ENCODE measurements at places on chromosomes 2 and 18.

DNA sequence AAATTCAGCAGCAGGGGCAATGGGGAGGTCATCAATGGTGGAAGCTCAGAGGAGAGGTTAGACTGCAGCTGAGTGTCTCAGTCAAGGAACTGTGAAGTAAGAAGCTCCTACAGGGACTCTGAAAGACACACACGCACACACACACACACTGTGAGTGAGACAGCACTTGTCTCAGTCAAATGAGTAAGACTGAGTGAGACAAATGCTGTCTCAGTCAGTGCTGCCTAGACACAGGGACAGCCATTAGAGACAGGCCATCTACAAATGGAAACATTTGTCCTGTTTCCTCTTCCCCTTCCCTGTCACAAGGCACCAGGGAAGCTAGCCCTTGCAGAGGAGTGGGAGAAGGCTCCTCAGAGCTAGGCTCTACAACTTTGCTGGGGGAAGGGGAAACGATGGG, 577.4 kb upstream of the GCFC2 start:
- no peak for DNase-seq

DNA sequence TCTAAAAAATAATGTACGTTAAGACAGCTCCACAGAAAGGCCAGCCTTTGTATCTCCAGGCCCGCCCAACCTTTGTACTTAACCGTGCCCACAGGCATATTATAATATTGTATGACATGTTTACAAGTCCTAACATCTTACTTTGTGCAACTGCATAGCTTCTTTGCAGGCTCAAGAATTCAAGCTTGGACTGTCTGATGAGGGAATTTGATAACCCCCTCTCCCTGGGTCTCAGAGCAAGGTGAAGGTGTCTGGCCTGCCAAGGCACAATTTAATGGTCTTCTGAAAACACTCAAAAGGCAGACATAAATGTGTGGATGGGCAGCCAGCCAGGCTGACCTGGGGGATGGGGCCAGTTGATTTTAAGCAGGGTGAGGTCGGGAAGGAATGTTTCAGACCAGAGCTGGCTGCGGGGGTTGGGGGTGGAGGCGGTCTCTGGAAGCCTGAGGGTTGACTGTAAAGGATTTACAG, 732.7 kb upstream of the FANCL start:
- no peak for DNase-seq

DNA sequence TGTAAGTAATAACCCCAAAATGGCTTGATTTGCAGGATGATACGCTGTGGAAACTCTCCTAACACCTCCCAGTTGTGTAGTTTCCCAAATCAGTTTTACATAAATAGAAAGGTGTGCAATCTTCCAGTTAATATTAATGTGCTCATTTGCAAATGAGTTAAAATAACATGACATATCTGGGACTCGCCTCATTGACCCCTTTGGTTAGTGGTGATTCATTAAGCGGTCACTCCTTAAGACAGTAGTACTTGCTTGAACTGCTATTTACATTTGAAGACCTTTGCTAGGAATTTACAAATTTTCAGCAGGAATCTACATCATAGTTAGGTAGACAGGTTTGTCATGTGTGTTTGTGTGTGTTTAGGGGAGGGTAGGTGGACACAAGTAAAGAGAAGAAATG, 1367.7 kb upstream of the CELF4 start:
- DNase-seq, result no peak

GRCh38 chr2:74552914-74553811, 579 bp downstream of the LOXL3 start:
- DNase-seq, result no peak

DNA sequence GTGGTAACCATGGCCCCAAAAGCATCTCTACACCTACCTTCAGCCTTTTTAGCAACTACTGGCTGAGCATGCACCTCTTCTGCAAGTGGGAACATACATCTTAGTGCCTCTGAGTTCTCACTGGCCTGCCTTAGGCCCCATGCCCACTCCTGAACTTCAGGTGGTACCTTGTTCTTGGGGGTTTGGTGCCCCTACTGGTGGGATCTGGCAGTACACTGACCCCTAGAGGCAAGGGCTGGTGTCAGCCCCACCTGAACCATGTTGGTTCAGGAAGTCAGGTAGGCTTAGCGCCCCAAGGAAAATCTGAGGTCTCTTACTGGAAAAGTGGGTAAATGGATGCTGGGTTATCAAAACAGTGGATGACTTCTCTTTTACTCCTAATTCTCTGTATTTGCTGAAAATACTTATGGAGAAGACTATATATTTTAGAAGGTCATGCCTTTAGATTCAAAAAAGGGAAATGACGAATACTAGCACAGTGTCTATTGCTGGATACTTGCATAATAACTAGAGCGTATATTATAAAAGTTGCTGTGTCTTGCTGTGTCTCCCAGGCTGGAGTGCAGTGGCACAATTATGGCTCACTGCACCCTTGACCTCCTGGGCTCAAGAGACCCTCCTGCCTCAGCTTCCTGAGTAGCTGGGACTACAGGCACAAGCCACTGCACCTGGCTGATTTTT, 84.6 kb downstream of the RAB31 start:
- DNase-seq, result peak; percentile 16

- no peak for DNase-seq
Measured at GRCh38 chr2:142803158-142803557, 74.3 kb upstream of the KYNU start.

- no peak for DNase-seq
Measured at GRCh38 chr2:41859615-41860514, 188.0 kb upstream of the PKDCC start.

- no peak for DNase-seq
Measured at GRCh38 chr2:224077773-224078507, 38.9 kb upstream of the SERPINE2 start.

GRCh38 chr18:45688833-45689232, 35.1 kb upstream of the SLC14A1 start:
- DNase-seq, result peak; percentile 77

DNA sequence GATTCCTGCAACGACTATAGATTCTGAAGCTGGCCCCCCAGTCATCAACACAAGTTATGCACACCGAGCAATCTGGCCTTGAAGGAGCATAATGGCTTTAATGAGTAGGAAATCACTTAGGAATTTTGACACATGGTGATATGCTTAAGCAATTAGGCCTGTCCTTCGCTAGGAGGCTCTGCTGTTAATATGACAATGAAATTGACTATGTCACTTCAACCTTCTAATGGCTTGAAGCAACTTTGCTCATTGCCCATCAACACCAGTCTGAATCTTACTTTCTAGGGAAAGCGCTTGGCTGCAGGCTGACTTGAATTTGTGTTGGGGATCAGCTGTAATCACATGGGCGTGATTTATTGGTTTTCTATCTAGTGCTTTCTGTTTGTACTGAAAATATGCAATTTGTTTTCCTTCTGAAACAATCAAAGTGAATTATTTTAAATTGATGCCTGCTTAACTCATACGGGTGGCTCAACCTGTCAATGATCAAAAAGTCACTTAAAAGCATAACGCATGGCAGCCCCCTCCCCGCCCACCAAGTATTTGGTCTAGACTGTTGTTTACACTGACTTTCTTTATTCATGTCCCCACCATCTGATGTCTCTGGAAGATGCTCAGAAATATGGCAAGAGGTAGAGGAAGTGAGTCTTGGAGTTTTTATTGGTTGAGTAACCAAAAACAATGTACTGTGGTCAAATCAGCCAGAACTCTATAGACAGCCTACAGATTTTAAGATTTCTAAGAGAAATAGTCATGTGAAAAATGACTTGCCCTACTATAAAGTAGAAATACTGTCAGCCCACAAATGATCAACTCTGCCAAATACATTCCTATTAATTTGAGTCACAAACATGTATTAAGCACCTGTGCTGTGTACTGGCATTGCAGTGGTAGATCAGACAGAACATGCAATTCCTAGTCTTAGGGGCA, 344.9 kb downstream of the RBM43 start:
- no peak for DNase-seq

- no peak for DNase-seq
Measured at GRCh38 chr2:643334-643733, 33.9 kb downstream of the TMEM18 start.

DNA sequence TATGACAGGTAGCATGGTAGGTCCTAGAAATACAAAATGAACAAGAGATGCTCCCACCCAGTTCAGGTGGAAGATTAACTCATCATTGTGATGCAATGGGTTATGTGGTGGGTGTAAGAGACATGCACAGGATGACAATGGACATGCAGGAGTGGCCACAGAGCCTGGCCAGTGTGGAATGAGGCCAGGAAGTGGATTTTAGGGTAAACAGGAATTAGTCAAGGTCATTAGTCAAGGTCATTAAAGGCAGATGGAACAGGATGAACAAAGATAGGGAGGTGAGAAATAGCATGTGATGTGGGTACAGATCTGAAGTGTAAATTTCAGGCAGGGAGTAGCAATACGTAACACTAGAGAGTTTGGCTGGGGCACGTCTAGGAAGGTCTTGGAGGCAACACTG, 15.6 kb upstream of the SERTAD2 start:
- no peak for DNase-seq

GRCh38 chr2:241201445-241202267, 13.2 kb downstream of the ANO7 start:
- DNase-seq, result no peak

GRCh38 chr2:141021109-141021508, 1109.7 kb downstream of the LRP1B start:
- DNase-seq, result no peak

DNA sequence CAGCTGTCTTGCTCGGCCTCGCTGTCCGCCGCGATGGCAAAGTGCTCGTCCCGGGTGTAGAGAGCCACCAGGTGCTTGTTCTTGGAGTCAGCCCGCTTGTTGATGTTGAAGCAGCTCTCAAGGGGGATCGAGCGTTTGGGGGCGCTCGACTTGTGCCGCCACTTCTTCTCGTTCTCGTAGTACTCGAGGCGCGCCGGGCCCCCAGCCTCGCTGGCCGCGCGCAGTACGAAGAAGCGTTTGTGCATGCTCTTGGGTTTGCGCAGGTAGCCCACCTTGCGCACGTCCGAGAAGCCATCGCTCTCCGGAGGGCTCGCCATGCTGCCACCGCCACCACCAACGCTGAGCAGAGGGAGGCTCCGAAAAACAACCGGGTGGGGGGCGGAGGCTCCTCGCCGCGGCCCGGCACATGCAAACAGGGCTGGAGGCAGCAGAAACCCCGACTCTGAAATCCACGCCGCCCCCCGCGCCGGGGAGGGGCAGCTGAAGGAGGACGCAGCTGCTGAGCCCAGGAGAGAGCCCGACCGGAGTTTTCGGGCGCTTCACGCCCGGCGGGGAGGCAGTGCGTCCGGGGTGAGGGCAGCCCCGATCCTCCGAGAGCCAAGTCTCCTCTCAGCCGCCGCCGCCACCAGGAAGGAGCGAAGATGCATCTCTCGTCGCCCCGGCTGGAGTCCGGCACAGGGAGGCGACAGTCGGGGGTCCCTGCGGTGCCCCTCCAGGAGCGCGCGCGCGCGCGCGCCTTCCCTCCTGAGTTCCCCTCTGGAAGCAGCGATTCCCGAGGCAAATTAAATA, 1.0 kb downstream of the IRS1 start:
- DNase-seq, result peak; percentile 76

DNA sequence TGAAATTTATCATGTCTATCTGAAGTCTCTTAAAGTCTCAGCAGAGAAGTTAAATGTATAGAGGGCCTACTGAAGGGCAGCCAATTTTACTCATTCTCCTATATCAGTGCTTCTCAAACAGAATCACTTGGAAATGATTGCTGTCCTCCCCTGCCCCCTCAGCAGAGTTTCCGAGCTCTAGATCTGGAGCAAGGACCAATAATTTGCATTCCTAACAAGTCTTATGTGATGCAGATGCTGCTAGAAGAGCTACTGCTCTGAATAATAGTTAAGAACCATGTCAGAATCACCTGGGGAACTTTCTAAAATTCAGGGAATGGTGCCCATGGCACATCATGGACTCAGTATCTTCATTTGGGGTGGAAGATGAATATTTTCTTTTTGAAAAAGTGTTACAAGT, 105.6 kb upstream of the EPHA4 start:
- no peak for DNase-seq

- DNase-seq, result no peak
Measured at GRCh38 chr18:39913672-39914366, 2041.2 kb upstream of the PIK3C3 start.

DNA sequence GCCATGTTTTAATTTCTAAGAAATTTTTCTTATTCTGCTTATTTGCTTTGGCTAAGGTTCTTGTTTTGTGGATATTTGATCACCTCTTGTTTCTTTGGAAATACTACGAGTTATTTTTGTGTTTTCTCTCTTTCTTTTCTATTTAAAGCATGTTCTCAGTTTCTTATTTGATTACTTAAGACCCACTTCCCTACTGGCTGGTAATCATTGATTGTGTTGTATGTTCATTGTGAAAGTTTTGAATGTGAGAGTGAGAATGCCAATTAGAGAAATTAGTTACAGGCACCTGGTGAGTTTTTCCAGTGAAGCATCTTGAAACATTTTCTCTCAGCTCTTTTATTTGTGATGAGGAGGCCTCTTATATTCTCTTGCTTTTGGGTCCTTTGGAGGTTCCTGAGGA, 226.7 kb upstream of the MC4R start:
- DNase-seq, result no peak

DNA sequence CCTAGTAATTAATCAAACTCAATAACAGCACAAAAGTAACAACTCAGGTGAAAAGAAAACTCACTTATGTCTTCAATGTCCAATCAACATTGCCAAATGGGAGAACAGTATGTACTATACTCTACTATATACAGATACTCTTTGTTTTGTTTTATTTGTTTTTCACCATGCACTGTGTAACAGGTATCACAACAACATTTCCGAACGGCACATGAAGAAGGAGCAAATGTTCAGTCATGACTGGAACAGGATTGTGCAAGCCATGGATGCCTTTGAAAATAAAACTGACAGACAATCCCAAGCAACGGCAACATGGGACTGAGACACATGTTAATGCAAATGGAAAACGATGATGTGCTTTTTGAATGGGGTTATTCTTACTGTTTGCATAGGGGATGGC, 334.9 kb upstream of the THUMPD2 start:
- no peak for DNase-seq

- no peak for DNase-seq
Measured at GRCh38 chr18:57441071-57441794, 6.1 kb downstream of the ONECUT2 start.

DNA sequence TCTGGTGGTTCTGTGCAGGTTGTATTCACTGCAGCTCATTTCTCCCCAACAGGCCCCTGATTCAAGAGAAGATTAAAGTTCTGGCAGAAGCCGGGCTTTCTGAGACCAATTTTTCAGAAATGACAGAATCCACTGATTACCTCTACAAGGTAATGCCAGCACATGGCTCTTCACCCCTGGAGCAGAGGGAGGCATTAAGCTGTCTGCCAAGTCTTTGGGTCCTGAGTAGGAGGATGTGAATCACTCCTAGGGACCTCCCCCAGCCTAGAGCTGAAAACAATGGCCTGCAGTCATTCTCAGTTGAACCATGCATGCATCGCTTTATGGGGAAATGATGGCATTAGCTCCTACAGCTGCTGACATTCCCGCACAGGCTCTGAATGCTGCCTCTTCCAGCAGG, 20.5 kb upstream of the RPL37A start:
- no peak for DNase-seq
